Kidney tubule cell (primary cell): ENCODE measurements at places on chromosomes 2 and 18.

DNA sequence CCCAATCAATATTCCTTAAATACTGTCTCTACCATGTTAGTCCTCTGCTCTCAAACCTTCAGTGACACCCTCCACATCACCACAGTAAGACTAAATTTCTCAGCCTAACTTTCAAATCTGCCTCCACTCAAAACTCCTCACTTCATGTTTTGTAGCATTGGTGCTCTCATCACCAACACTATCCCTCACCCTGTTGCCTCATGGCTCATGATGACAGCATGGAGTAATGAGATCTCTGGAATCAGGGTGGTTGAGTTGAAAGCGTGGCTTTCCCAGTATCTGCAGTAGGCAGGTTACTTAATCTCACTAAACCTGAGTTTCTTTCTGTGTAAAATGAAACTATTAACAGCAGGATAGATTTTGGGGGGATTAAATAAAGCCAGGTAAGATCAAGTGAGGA is 621.4 kb downstream of the NYAP2 start:
- DNase-seq: no peak

DNA sequence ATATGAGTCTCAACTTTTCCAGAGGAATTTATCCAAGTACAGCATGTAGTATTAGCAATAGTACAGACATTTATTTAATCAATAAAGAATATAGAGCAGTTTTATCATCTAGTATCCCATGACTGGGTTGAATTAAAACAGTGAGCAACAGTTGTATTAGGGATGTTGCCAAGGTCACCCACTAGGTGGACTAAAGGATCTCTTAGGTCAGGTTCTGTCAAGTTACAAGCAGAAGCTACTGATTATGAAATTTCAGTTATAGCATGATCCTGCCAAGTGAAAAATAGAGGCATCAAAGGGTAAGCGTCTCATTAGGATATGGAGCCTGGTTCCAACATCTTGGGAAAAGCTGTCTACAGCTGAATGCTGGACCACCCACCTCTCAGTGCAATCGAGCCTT is 52.1 kb upstream of the LAPTM4A start:
- peak; percentile 64 for DNase-seq

- no peak for DNase-seq
Measured at GRCh38 chr2:112185131-112185530, 46.9 kb downstream of the FBLN7 start.

- no peak for DNase-seq
Measured at GRCh38 chr2:224210286-224211180, 171.4 kb upstream of the SERPINE2 start.

DNA sequence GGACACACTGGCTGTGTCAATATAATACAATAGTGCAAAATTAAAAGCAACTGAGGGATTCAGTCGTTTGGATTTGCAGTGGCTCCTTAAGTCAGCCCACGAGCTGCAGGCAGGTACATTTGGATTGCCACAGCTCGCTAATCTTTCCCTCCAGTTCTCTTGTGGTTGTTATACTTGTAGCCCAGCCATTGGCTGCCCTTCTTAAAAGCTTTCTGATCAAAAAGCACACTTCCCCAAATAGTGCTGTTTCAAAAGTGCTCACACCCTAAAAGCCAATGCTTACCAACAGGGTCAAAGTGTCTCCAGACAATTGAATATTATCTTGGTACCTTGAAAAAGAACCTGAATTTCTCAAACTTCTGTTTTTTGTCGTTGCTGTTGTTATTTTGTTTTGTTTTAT is 404.7 kb upstream of the FAM98A start:
- no peak for DNase-seq

DNA sequence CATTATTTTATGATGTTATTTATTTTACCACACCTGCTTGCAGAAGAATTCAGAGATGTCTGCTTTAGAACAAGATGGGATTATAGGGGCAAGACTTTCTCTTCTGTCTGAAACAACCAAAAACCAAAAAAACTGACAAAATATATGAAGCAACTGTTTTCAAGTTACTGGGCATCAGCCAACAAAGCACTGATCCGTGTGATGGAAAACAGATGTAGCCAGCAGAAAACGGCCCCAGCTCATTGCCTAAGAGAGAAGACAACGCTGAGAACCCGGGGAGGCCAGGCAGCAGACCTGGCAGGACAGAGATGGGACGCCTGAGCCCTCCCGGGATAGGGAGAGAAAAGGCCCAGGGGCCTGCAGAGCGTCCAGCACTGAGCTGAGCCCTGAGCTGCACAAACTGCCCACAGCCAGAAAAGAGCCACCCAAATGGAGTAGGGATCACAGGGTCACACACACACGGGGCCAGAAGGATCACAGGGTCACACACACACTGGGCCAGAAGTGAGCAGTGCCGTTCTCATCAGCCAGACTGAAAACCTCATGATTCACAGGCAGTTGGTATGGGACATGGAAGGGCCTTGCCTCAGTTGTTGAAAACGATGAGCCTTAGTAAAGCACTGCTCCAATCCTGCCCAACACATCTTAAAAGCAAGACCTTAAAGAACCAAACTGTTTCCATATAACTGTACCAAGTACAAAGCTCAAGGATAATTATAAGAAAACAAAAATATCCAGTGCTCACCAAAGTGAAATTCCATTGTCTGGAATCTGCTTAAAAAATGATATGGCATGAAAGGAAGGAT is 12.1 kb downstream of the PXDN start:
- DNase-seq: peak; percentile 67

- no peak for DNase-seq
Measured at GRCh38 chr18:48831802-48832201, 119.0 kb downstream of the SMAD7 start.

- DNase-seq: no peak
Measured at GRCh38 chr2:204203704-204204103, 267.1 kb downstream of the ICOS start.

DNA sequence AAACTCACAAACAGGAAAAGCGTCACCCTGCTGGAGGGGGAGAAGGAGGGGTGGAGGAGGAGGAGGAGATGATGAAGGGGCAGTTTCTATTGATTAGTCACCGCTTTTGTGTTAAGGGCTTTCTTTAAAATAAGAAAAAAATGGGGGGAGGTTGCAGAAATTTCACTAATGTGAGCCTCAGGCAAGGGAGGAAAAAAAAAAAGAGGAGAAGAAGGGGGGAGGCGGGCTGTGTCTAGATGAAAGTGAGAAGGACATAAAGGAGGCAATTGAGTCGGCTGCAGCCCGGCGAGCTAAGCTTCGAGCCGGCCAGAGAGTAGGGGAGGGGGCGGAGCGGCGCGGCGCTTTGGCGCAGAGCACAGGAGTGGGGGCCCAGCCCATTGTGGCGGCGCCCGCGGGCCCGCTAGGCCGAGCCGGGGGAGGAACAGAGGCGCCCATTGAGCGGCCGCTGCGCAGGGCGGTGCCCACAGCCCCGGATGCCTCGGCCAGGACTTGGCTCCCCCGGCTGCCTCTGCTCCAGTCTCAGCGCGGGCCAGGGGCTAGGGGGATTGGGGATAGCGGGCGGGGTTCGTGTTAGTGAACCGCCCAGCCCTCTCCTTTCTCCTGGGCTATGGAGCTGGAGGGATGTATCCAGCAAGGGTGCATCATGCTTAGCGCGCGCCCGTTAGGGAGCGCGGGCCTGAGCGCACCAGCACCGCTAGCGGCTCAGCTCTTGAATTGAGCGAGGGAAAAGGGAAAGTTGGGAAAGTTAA is 7.9 kb downstream of the PAX3 start:
- no peak for DNase-seq

- no peak for DNase-seq
Measured at GRCh38 chr18:2878656-2879330, 32.0 kb downstream of the EMILIN2 start.
